Stimulated activated CD8-positive, alpha-beta memory T cell treated with anti-CD3 and anti-CD28 coated beads, Interleukin-15, amount 100 ng/mL, for 1 hour (primary cell): ENCODE measurements at places on chromosomes 7 and 10.

GRCh38 chr10:118960157-118961090 lies 69.1 kb upstream of the NANOS1 start:
- DNase-seq, result no peak

GRCh38 chr7:50534690-50535290 lies 30.4 kb downstream of the DDC start:
- DNase-seq, result no peak

GRCh38 chr7:134046594-134047128 lies 80.5 kb upstream of the LRGUK start:
- no peak for DNase-seq

- DNase-seq, result no peak
These were observed 30.7 kb downstream of the PRF1 start for GRCh38 chr10:70571636-70572439.

DNA sequence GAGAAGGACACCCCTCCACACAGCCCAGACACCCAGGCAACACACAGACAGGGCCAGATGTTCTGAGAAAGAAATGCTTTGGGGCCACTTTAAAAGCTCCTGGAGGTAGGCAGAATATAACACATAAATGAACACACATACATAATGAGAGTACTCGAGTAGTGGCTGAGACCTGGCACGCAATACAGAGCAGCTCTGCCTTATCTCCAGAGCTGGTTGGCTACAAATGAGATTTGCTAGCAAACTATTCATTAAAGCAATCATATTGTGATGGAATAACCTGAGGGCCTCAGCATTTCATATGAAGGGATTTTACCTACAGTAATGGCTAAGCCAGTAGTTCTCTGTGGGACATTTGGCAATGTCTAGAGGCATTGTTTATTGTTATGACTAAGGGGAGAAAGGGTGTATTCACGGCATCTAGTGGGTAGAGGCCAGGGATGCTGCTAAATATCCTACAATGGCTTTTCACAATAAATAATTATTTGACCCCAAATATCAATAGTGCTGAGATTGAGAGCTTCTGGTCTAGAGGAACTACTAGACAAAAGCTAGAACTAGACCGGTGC lies 5.5 kb upstream of the IMPDH1 start:
- no peak for DNase-seq

DNA sequence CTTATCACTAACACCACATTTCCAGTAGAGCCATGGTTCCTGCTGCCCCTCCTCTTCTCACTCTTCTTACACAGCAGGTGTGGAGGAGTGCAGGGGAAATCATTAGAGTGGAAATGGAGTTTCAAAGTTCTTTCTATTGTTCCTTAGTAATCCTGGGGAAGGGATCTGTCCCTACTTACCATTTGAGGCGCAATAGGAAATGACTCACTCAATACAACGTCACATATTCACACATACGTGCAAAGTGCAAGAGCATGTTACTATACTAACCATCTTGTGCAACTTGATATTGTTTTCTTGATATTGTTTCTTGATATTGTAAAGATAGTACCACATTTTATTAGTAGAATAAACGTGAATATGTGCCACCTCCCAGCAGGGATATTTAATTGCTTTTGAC lies 1010.2 kb downstream of the DNAJB9 start:
- DNase-seq, result no peak

DNA sequence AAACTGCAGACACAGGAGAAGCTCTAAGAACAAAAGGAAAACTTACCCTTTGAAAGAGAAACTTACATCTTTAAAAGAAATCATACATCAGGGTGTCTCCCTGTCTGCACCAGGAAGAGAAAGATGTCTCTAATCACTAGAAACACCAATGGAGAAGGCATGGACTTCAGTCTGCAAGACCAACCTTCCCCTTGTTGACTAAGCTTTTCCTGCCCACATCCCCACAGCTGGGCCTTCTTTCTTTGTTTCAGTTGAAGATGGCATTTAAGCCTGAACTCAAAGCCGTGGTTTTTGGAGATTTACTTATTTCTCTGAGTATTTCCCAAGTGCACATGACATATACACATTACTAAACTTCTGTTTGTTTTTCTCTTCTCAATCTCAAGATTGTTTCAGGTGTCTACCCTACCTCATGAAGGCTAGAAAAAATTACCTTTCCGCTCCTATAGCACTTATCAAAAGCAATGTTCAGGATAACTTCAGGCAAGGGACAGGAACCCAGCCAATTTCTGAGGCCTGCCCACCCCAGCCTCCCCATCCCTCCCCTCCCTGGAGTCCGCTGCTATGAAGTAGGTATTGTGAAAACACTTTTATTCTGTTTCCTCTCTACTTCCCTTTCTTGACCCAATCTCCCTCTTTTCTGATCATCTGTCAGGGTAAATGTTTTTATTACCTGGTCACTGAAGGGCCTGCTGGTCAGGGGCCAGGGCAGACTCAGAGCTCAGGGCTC lies 2.8 kb upstream of the SLC29A3 start:
- DNase-seq, result no peak

DNA sequence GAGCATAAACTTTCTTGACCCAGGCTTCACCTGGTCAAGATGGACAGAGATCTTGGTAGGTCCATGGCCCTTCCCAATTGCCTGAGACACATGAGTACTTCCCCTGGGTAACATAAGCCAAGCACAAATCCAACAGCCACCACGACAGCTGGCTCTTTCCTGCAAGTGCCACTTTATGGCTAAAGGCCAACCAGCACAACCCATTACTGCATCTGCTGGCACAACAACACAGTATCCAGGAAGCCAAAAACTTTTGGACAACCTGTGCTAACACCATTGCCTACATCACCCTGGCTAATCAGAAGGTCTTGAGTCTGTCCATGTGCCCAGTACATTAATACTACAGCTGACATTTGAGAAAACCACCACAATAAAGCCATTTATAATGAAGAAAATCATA lies 548.0 kb upstream of the SEMA3D start:
- DNase-seq, result no peak

GRCh38 chr7:1696671-1697498 lies 26.8 kb downstream of the ELFN1 start:
- DNase-seq, result no peak

DNA sequence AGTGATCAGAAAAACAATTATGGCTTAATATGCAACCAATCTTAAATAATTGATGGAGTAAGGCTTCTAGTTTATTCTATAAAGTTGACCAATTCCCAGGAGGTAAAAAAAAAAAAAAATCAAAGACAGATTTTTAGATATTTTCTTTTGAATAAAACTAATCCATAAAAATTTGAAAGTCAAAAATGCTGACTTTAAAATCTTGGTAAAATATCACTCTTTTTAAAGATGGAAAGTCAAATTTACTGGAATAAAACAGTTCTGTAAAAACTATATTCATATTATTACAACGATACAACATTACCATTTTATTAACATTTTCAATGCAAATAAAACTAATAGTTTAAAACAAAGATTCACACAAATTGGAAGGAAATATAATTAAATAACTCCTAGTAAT lies 5.4 kb downstream of the RELN start:
- DNase-seq, result no peak

DNA sequence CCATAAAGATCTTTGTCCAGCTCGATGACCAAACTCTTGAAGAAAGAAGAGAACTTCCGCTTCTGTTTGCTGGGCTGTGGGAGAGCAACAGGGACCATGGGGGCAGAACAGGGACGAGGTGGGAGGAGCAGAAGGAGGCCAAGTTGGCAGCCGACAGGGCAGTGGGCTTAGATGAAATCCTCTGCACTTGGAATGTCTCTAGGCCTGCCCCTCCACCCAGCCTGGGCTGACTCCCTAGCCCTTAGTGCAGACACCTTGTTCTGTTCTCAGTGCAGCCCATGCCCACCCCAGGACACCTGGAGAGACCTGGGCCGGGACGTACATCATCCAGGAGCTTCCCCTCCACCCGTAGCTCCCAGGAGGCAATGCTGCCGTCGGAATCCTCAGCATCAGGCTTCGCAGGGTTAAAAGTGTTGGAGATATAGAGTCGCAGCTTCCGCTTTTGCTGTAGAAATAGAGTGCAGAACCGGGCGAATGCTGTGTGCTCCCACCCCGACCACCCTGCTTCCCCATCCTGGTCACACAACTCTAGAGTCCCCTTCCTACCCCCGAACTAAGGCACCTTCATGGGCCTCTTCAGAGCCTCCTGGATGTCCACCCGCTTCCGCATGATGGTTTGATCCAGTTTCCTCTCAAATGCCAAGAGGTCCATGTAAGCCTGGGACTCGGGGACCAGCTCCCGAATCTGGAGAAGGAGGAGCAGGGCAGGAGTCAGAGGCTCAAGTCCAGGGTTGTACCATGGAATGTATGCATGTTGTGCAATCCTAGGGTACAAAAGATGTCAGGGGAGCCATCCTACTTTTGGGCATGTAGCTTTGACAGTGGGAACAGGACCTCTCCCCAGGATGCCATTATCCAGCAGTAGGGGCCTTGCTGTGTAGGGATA lies 6.1 kb downstream of the SMARCD3 start:
- no peak for DNase-seq
